ENCODE measurements at places on chromosomes 5 and 9. TPM values are rescaled to one million over a fixed set of nuclear protein-coding genes. Genes with fewer than 3 reads are reported as not detected.

SLC27A6 gene
- total RNA-seq, result not detected

MYMK gene
- total RNA-seq, result not detected

IDNK gene
- total RNA-seq, result 6.0 TPM

SPRY4 gene
- 4.6 TPM for total RNA-seq

RALGPS1 gene
- 7.0 TPM for total RNA-seq

GPR151 gene
- not detected for total RNA-seq

CDC20B gene
- 0.31 TPM for total RNA-seq

TRIM7 gene
- not detected for total RNA-seq

IFNA2 gene
- total RNA-seq, result not detected

IL5 gene
- 7.2 TPM for total RNA-seq

SMIM32 gene
- total RNA-seq, result not detected

LRRC19 gene
- total RNA-seq, result not detected

REEP5 gene
- total RNA-seq, result 102 TPM

DOCK8 gene
- total RNA-seq, result 143 TPM

IRX2 gene
- not detected for total RNA-seq
